Thymus (tissue), 14 donors: ENCODE measurements at places on chromosomes 1 and 21.
A peak's percentile ranks its signal among the peaks of the same experiment; 100 is the strongest.

DNA sequence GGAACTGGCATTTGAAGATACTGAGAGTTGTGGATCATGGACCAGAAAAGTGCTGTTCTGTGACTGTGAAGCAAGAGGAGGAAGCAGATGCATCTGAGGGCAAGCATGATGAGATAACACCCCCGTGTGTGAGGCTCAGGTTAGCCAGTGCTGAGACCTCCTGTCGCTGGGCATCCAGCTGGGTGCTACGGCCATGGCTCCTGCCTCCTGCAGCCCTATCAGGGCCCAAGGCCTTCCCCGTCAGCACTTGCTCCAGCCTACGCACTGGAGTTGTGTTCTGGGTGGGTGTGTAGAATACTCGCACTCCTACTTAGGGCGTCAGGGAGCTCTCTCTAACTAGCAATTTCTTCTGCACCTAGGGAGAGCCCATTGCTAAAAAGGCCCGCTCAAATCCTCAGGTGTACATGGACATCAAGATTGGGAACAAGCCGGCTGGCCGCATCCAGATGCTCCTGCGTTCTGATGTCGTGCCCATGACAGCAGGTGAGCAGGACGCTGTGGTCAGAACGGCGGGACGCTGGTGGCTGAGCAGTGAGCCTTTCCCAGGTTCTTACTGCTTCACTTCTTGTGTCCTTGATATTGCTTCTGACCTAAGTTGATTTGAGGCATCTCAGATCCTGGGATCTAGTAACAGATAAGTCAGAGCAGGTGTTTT, 6.5 kb downstream of the PPIE start:
- DNase-seq = no peak

- no peak for DNase-seq
These were observed 160.6 kb upstream of the EDN2 start for GRCh38 chr1:41645062-41645461.

DNA sequence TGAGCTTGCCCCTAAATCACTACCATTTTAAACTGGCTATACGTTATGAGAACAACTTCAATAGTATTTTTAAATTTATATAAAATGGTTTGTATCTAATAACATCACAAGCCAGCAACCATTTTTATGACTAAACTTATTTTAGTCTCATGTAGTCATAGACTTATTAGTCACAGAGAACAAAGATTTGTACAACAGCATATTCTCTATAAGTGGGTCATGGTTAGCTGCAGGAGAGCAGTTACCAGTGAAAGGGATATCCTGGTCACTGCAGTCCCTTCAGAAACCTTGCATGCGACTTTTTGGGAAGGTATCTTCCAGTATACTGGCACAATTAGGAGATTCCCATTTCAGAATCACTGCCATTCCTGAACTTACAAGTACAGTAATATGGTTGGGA, 90.0 kb downstream of the HFM1 start:
- no peak for DNase-seq

GRCh38 chr1:172970186-172970585, 80.6 kb downstream of the TNFSF18 start:
- DNase-seq = no peak

- no peak for DNase-seq
These were observed 291.3 kb downstream of the CAMTA1 start for GRCh38 chr1:7076572-7076971.

- DNase-seq = no peak
These were observed 34.3 kb upstream of the TTC4 start for GRCh38 chr1:54681358-54681757.

- no peak for DNase-seq
These were observed 73.9 kb downstream of the LAMC2 start for GRCh38 chr1:183259924-183260323.

DNA sequence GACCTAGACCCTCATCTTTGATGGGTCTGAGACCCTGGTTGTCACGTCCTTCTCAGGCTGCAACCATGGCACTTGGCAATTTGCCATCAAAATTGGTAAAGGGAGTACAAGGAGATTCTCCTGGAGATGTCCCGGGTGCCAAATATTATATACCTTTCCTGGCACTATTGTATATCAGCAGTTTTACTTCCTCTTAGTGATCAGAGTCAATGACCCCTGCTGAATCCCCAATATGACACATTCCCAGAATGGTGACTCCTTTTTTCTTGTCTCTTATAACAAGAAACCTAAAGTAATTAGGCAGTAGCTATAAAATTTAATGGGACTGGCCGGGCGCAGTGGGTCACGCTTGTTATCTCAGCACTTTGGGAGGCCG, 39.6 kb upstream of the CDC42BPA start:
- no peak for DNase-seq

DNA sequence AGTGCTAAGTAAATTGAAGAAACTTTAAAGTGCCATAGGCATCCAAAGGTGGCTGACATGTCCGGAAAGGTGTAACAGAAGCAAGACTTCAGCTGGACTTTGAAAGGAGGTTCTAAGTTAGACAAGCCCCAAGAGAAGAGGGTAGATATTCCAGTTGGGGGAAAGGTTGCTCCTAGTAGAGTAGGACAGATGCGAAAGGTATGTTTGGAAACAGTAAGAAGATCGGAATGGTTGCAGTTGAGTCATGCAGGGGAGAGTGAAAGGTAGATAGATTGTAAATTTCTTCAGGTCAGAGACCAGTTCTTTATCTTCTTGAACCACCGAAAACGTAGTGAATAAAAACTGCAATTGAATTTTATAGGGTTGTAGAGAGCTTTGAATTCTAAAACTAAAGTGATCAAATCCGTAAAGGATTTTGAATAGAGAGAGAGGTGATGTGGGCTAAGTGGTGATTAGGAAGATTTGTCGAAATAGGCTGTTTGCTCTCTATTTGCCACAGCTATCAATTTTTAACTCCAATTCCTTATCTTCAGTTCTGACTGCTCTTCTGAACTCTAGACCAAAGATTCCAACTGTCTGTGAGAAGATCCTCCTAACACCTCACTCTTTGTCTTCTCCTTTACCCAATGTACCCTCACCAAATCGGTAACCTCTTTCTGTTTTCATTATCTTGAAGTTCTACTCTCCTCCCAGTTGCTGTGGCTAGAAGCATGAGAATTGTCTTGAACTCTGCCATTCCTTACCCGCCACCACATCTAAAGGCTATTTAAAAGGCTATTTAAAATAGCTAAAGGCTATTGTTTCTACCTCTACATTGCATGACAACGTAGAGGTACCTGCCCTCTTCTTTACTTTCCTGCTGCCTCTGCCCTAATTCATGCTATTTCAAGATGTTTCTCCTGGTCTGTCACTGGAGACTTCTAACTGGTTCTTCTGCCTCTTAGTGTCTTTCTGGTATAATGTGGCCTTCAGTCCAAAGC, 16.7 kb downstream of the MACF1 start:
- DNase-seq = no peak

GRCh38 chr1:118977600-118977999, 10.5 kb downstream of the TBX15 start:
- no peak for DNase-seq

- DNase-seq = no peak
These were observed 7.8 kb upstream of the CASZ1 start for GRCh38 chr1:10803971-10804820.

DNA sequence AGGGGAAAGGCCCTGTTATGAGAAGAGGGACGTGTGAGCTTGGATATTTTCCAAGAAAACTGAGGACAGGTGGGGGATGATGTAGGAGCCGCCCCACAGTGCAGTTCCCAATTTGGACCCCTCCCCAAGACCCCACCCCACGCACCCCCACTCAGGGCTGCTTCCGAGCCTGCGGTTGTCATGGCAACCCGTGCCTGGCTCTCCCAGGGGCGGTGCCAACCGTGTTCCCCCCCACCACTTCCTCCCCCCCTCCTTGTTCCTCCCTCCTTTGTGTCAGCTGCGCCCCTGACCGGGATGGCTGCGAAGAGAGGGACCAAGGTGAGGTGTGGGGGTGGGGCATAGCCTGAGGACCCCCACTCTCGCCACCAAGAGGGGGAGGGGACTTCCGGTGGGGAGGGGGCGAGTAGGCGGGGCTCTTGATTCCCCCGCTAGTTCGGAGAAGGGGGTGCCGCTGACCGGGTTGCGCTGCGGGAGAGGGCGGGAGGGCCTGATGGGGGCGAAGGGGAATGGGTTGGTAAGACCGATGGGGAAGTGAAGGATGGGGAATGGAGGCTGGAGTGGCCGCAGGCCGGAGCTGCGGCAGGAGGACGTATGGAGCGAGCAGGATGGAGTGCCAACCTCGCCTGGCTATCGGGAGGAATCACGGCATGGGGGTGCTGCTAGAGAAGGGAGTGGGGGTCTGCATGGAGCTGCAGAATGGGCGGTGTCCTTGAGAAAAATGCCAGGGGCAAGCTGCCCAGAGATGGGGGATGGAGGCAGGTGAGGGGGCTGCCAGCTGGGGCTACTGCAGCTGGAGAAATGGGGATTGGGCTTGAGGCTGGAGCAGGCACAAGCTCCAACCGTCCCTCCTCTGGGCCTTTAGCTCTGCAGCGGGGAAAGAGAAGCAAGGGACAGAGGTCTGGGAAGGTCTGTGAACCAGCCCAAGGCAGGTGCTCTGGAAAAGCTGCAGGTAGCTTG, 953 bp downstream of the TRIM46 start:
- DNase-seq = peak; percentile 77

- DNase-seq = no peak
These were observed 9.2 kb downstream of the SAMSN1 start for GRCh38 chr21:14536929-14537328.

DNA sequence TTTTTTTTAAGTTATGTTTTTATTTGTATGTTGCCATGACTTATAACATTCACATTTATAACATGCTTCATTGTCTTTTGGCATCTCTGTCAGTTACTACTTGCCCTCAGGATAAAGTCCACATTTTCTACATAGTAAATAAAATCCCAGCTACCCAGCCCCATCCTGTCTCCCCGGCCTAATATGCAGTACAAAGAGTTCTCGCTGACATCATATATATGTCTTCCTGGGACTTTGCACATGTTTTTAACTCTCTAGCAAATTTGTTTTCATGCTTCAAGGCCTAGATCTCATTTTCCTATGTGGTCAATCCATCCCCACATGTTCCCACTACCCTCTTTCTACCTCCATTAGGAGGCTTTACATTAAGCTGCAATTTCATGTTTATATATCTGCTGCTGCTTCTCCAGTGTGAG, 33.0 kb upstream of the IVNS1ABP start:
- DNase-seq = no peak

- DNase-seq = no peak
These were observed 18.8 kb downstream of the TNFRSF9 start for GRCh38 chr1:7921796-7922195.

- no peak for DNase-seq
These were observed 4.3 kb upstream of the VWA1 start for GRCh38 chr1:1430992-1431844.

- DNase-seq = no peak
These were observed 45.3 kb upstream of the CTBS start for GRCh38 chr1:84619383-84620102.

DNA sequence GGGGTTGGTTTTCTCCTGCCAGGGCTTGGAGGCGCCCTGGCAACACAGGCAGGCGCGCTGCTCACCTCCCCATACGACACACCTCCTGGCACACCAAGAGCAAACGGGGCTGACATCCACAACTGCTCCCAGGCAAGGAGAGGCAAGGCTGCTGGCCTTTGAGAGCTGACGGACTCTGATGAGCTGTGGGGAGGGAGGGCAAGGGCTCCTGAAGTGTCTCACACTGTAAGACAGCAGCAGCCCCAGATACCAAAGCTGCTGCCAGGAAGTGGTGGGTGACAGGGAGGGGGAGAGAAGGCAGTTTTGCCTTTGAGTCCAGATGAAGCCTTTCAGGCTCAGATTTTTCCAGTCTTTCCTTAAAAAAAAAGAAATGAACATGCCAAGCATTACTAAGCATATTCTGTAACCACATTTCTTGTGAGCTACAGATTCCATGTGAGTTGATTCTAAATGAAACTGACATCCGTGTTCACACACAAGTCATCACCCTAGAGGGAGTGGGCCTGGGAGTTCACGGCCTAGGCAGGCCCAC, 24.3 kb downstream of the PGBD5 start:
- DNase-seq = no peak

DNA sequence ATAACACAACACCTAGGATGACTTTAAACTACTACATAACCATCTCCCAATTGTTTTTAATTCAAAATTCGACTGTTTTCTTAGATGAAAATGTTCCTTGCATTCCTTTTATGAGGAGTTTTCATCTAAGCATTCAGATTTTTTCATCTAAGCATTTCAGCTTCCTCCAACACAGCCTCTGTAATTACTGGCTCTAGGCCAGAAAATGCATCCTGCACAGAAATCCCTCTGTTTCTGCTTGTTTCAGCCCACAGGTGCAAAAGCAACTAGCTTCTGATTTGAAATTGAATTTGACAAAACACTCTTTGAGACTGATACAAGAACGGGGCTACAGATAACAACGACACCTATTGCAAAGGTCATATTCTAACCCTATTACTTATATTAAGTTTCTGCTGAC, 90.4 kb downstream of the RGS21 start:
- DNase-seq = no peak

GRCh38 chr1:235266325-235266724, 61.7 kb downstream of the ARID4B start:
- no peak for DNase-seq

GRCh38 chr1:36160949-36161485, 5.1 kb downstream of the MAP7D1 start:
- DNase-seq = peak; percentile 76

GRCh38 chr1:219682788-219683187, 69.9 kb upstream of the ZC3H11B start:
- no peak for DNase-seq

DNA sequence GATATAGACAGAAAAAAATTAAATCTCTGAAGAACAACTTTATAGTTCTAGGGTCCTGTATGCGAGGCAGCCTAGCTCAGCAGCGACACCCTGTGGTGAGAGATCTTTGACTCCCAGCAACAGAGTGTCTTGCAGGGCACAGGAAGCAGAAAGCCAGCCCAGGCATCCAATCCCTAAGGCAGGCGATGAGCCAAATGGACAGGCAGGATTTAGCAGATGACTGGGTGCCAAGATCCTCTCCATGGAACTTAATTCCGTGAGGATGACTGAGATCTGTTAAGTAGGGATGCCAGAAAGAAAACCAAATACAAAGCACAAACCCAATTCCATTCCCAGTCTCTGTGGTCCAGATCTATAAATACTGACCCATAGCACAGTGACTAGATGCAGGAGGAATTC, 38.8 kb downstream of the HLCS start:
- DNase-seq = peak; percentile 32

GRCh38 chr1:29166291-29166878, 15.3 kb downstream of the SRSF4 start:
- DNase-seq = no peak

DNA sequence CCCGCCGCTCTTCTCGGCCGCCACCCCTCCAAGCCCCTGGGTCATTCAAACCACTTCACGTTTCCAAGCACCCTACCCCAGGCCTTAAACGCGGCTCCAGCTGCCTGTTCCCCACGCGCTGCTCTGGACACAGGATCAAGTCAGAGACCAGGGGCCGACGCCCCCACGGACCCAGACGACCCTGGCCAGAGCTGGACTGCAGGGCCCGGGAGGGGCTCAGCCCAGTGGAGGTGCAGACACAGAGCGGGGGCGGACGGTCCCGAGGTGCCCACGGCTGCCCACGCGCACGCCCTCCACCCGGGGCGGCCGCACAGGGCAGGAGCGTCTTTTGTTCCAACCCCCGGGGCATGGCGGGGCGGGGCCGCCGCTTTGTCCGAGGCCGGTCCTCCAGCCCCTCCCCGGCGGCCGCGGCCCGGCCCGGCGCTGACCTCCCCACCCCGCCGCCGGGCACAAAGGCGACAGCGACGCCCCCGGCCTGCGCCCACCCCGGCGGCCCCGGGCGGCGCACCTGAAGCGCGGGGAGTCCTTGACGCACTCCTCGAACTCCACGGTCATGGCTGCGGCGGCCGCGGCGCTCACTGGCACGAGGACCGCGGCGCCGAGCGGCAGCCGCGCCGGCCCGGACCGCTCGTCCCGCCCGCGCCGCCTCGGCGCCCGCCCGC, 338 bp downstream of the ACAP3 start:
- no peak for DNase-seq

GRCh38 chr1:234149217-234149616, 224.0 kb upstream of the COA6 start:
- DNase-seq = no peak
